Kidney tubule cell (primary cell): ENCODE measurements at places on chromosomes 1 and 21.
A peak's percentile ranks its signal among the peaks of the same experiment; 100 is the strongest.

DNA sequence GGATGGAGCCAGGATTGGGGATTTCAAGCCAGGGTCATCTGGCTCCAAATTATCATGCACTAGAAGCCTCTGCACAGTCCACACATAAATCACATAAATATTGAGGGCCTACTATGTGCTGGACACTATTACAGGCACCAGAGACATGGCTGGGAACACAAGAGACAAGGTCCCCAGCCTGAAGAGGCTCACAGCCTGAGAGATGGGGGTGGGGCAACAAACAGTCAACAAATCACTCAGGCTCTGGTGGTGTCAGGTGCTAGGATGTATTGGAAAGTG is 41.6 kb upstream of the LAPTM5 start:
- no peak for DNase-seq

GRCh38 chr1:222189218-222189617 is 358.7 kb downstream of the HHIPL2 start:
- no peak for DNase-seq

GRCh38 chr21:36849461-36850105 is 116.9 kb downstream of the HLCS start:
- no peak for DNase-seq

GRCh38 chr1:23816906-23817305 is 8.3 kb downstream of the HMGCL start:
- DNase-seq: no peak

DNA sequence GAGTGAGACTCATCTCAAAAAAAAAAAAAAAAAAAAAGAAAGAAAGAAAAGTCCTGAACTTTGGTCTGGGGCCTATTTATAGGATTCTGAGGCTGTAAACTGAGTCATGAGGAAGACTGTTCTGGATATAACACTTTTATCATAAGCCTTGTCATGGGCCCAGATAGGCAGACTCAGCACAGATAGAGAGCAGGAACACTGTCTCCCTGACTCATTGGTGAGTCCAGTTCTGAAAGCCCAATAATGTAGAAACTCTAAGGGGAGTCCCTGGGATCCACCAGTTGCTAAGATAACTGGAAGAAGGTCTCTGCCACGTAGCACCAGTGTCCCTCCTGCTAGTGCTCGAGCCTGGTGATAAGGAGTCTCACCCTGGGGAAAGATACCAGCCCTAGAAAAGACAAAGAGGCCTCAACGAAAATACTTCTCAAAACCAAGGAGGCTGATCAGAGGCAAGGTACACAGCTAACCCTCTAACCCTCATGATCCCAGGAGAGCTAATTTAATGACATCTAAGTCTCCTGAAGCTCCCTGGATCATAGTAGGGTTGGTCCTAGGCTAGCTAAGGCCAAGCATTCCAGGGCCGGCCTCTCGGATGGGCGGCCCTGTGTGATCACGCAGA is 43.5 kb downstream of the LPAR3 start:
- DNase-seq: no peak

DNA sequence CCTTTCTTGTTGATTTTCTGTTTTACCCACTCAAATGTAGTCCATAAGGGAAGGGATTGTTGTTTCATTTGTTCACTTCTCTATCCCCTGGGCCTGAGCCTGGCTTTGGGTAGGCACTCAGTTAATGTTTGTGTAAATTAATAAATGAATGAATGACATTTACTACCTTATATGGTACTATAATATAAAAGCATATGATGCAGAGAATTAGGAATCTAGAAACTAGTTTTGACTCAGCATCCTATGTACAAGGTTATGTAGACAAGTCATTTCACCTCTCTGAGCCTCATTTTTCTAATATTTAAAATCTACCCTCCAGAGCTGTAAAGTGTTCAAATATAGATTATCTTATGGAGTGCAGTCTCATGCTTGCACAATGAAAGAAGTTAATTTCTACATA is 68.9 kb upstream of the S1PR1 start:
- DNase-seq: no peak

DNA sequence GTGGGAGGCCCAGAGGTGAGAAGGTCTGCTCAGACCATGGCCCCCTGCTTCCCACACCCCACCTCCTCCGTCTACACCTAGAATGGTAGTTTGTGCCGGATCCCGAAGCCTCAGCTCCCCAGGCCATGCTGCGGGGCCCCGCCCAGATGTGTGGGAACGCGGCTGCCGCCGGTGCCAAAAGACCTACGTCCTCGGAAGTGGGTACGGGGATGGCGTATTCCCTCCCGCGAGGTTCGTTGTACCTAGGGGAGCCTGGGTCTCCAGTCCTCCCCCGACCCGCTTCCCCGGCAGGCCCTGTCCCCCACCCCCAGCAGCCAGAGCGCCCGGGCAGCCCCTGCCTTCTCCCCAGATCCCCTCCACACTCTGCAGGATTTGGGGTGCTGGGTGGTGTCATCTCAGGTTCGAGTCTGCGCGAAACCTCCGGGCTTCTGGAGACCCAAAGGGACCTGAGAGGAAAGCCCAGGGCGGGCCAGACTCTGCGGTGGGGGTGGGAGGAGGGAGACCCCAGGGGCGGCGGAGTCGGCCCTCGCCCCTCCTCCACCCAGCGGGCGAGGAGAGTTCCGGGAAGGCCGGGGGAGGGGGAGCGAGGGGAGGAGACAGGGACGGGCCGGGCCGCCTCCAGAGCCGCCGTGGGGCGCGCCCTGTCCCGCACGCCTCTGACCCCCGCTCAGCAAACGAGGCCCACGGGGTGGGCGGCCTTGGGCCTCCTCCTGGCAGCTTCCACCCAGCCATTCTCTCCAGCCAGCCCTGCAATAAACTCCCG is 6.2 kb upstream of the PRDM16 start:
- DNase-seq: no peak

DNA sequence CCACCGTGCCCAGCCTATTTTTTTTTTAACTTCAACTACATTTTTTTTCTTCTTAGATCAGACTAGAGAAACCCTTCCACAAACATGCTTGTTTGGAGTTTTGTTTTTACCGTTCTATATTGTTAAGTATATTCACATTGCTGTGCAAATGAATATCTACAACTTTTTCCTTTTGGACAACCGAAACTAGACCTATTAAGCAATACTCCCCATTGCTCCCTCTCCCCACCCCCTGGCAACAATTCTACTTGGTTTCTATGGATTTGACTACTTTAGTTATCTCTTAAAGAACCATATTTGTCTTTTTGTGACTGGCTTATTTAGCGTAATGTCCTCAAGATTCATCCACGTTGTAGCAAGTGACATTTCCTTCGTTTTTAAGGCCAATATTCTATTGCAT is 19.1 kb downstream of the ETNK2 start:
- no peak for DNase-seq

GRCh38 chr1:206570529-206570928 is 41.7 kb downstream of the EIF2D start:
- DNase-seq: peak; percentile 23

GRCh38 chr21:34360488-34361241 is 3.1 kb upstream of the KCNE2 start:
- DNase-seq: no peak

DNA sequence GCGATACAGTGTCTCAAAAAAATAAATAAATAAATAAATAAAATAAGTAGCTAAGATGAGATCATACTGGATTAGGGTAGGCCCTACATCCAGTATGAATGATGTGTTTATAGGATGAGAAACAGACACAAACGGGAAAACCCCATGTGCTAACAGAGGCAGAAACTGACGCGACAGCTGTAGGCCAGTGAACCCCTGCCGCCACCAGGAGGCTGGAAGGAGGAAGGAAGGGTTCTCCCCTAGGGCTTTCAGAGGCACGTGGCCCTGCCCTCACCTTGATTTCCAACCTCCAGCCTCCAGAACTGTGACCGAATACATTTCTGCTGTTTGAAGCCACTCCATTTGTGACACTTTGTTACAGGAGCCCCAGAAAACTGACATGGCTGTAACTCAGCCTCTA is 38.5 kb downstream of the CHD5 start:
- DNase-seq: no peak

- peak; percentile 9 for DNase-seq
Measured at GRCh38 chr1:168202941-168203654, 22.7 kb upstream of the SFT2D2 start.

- no peak for DNase-seq
Measured at GRCh38 chr1:240086726-240087125, 5.0 kb upstream of the FMN2 start.

- peak; percentile 53 for DNase-seq
Measured at GRCh38 chr1:109786531-109787021, 22.9 kb upstream of the EPS8L3 start.
